ENCODE measurements at places on chromosomes 3 and 15.

DNA sequence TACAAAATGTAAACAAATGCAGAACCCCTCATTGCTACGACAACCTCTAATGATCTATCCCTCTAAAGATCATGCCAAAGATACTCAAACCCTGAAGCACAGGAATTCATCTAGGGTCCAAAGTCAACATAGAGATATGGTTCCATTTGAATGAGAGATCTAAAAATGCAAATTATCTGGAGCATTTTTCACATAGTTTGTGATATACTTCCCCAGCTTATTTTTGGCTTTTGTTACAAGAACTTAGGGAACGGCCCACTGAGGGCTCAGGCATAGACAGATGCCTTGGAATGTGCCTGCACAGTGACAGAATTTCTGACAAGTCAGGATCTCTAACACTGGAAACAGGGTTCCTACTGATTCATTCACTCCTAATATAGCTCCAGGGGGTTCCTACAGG, 258.9 kb upstream of the THBS1 start:
- DNase-seq, result no peak

GRCh38 chr3:43638594-43639447, 17.0 kb upstream of the ANO10 start:
- DNase-seq, result peak; percentile 4

DNA sequence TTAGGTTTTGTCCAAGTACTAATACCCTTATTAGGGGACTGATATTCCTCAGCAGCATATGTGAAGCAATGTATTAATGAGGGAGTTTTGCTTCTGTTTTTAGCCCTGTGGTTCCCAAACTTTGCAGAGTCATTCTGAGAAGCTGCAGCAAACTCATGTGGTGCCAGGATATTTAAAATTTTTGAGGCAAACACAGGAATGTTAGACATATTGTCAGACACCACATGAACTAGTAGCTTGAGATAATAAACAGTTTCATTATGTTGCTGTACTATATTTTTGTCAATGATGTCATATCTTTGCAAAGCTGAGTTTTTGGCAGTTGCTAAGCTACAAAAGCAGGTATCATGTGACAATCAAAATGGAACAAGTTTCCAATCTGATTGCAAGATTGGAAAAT, 36.6 kb downstream of the ATP6V1A start:
- DNase-seq, result no peak

DNA sequence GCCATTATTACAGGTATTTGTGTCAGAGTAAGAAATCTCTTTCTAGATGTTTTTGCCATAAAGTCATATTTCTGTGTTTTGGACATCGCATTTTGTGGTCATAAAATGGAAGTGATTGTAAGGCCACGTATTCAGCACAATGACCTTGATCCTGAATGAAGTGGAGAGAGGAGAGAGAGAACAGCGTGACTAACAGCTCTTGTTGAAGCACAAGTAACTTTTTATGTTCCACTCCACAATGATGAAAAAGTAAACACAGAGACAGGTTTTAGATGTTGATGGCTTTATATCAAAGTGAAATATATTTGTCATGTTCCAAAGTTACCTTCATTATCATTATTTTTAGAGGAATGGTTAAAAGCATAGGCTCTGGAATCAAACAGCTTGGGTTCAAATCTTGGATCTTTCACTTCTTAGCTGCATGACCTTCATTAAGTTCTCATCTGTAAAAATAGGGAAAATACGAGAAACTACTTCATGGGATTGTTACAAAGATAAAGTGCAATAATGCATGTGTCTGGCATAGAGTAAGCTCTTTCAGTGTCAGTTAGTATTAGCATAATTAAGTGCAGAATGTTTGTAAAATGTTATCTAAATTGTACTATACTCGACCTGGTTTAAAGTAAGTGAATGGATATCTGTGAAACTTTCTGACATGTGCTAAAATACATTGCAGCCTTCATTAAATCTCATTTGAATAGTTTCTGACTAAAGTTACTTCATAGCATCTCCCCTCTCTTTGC, 341.5 kb upstream of the DNAJC19 start:
- peak; percentile 74 for DNase-seq

DNA sequence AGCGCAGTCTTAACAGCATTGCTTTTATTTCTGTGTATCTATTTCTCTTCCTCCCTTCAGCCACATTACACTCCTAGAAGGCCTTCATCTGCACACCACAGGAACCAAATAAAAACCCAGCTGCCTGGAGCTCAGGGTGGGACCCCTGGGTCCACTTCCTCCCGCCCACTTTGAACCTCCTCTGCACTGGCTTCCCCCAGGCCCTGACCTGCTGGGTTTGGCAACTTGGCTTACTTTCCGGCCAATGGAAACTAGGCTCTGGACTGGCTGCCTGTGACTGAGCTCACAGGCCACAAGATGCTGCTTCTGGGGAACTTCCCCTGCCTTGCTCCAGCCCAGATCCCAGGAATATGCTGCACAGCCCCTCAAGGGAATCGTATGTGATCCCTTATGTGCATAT, 89.8 kb downstream of the SEMA5B start:
- DNase-seq, result no peak

GRCh38 chr15:42734076-42734672, 2.8 kb downstream of the CDAN1 start:
- DNase-seq, result no peak

DNA sequence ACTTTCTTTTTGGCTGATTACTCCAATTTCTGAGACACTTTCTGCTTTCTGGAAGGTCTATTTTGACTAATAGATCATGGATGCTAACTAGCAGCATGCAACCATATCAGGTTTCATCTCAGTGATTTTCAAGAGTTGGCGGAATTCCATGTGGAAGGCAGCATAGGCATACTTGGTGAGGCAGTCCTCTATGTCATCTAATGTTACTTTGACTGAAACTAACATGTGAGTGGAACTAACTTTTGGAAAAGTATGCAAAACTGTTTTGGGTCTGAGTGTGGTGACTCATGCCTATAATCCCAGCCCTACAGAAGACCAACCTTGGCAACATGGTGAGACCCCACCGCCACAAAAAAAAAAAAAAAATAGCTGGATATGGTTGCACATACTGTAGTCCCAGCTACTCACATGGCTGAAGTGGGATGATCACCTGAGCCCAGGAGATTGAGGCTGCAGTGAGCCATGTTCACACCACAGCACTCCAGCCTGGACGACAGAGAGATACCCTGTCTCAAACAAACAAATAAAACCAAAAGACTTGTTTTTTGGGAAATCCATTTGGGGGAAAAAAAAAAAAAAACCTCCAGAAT, 1033.7 kb downstream of the ROBO1 start:
- peak; percentile 30 for DNase-seq
